ENCODE measurements at places on chromosomes 2 and 18.

DNA sequence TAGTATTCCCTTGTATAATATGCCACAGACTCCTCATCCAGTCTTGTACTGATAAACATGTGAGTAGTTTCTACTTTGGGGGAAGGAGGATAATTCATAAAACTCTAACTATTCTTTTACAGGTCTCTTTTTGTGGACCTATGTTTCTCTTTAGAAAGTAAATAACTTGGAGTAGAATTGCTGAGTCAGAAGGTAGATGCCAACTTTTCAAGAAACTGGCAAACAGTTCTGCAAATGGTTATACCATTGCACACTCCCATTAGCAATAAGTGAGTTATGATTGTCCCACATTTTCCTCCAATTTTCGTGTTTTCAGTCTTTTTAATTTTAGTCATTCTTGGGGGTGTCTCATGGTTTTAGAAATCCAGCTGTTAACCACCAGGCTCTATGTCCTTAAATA lies 477.2 kb upstream of the LRRTM4 start:
- no peak for DNase-seq

GRCh38 chr2:170247882-170248393 lies 70.0 kb downstream of the MYO3B start:
- no peak for DNase-seq

DNA sequence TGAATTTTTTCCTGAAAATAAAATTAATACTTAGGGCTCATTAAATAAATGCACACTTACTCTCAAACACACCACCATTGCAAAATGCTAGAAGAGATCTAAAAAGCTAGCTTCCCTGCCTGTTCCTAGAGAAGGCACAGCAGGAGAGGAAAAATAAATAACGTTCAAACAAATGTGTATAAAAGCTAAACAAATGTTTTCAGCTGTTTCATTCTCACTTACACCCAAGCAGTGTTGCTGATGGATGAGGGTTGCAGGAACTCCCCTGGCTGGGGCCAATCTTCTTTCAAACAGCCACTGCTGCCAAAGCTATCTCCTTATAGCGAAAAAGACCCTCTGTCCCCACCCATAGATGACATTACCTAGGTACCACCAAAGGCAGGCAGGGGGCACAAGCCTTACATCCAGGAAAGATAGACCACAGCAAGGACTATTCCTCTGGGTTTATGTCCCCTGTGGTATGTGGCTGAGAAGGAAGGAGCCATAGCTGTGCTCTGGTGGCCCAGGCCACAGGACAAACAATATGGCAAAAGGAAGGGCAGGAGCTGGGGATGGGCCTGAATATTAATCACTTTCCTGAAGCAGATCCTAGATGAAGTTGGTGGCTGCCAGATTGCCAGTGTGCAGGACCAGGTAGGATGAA lies 214.6 kb downstream of the TTC32 start:
- DNase-seq = no peak

GRCh38 chr2:60371681-60372080 lies 181.8 kb downstream of the BCL11A start:
- DNase-seq = no peak

- no peak for DNase-seq
Observed at GRCh38 chr2:10161961-10162441, 39.5 kb downstream of the RRM2 start.

GRCh38 chr2:147449323-147449991 lies 395.4 kb upstream of the ACVR2A start:
- DNase-seq = no peak

DNA sequence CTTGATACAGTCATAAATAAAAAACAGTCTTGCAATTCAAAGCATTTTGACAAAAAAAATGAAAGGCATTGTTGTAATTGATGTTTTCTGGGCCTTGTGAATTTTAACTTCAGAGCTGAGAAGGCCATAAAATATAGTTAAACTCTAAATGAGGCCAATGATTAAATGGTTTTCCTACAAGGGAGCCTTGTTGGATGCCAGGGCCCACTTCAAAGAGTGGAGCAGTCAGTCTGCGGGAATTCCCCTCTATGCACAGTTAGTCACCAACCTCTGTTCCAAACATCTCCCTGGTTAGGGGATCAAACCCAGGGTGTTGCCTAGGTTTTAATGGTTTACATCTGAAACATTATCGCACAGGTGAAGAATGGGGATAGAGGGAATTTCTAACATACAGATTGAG lies 143.4 kb downstream of the NCKAP5 start:
- DNase-seq = no peak

DNA sequence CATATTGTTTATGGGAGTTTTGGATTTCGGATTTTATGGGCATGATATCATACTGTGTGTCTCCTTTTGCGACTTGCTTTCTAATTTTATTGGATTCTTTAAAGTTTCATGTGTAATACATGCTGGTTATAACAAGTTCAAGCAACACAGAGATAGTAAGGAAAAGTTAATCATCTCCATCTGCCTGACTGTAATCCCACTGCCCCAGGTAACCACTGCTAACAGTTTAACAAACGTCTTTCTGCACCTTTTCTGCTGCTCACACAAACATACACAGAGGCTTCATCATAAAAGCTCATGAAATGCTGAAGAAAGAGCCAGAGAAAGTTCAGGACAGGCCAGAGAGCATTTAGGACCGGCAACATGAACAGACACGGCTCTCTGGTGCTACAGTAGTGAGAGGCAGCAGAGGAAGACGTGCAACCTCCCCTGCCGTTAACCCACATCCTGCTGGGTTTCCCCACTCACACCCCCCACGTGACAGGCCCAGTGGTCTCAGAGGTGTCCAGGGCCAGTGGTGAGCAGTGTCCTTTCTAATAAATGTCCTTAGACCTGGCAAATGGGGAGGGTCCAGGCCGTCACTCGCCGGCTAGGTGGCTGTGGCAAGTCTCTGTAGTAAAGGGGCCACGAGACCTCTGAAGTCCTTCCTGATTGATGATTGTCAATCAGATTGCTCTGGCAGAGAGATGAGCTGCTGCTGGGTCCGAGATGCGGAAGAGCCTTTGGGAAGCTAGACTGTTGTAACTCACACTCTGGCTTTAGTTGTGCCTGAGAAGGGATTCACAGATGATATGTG lies 43.0 kb upstream of the SLC1A4 start:
- DNase-seq = peak; percentile 87

DNA sequence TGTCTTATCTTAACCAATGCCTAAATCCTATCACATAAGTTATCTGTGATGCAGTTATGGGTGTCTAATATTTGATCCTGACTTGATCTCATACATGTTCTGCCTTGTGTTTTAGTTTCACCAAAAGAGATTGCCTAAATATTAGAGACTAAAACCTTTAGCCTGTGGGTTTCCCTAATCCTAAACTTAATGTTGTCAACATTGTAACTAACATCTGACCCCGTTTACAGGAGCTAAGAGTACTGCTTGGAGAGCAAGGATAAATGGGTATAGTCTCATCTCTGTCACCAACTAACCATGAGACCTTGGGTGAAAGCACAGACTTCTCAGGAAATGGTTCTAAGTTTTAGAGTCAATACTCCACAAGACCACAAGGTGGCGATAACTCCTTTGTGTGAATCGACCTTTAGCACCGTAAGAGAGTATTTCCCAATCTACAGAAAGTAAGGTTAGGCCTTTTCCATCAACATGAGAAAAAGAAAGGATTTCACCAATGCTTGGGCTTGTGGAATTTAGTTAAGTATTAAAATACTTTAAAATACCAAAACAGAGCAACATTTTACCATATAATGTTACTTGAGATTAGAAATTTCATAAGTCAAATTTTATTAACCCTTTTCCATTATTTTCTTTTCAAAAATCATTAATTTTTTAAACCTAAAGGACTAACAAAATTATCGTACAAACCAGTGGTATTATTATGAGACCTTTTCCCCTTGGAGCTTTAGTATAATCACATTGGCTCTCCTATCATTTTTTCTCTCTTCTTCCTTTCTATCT lies 60.5 kb downstream of the G6PC2 start:
- peak; percentile 54 for DNase-seq

GRCh38 chr2:234825616-234826015 lies 126.2 kb upstream of the SH3BP4 start:
- no peak for DNase-seq

DNA sequence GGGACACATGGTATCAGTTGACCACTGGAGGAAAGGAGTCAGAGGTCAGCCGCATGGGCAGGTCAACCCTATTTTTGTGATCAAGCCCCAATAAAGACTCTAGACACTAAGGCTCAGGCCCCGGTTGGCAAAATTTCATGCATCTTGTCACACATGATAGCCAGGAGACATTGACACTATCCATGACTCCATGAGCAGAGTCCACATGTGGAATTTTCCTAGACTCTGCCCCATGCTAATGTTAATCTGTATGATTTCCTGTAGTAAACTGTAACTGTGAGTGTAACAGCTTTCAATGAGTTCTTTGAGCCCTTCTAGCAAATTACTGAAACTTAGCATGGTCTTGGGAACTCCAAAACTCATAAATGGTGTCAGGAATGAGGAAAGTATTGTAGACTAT lies 192.3 kb downstream of the PDE11A start:
- DNase-seq = no peak

- peak; percentile 6 for DNase-seq
Observed at GRCh38 chr2:219171231-219171651, 1.4 kb upstream of the SLC23A3 start.

- DNase-seq = no peak
Observed at GRCh38 chr2:27369471-27370025, 590 bp downstream of the EIF2B4 start.

GRCh38 chr2:211611061-211611518 lies 927.5 kb downstream of the ERBB4 start:
- DNase-seq = no peak

GRCh38 chr2:174577967-174578589 lies 19.5 kb downstream of the WIPF1 start:
- DNase-seq = no peak

- peak; percentile 32 for DNase-seq
Observed at GRCh38 chr18:9095297-9096006, 7.0 kb upstream of the NDUFV2 start.

GRCh38 chr2:33784488-33784887 lies 185.4 kb upstream of the FAM98A start:
- DNase-seq = no peak

GRCh38 chr2:134120406-134120732 lies 133.5 kb upstream of the MGAT5 start:
- no peak for DNase-seq

GRCh38 chr2:25042321-25043240 lies 705 bp downstream of the EFR3B start:
- DNase-seq = no peak

DNA sequence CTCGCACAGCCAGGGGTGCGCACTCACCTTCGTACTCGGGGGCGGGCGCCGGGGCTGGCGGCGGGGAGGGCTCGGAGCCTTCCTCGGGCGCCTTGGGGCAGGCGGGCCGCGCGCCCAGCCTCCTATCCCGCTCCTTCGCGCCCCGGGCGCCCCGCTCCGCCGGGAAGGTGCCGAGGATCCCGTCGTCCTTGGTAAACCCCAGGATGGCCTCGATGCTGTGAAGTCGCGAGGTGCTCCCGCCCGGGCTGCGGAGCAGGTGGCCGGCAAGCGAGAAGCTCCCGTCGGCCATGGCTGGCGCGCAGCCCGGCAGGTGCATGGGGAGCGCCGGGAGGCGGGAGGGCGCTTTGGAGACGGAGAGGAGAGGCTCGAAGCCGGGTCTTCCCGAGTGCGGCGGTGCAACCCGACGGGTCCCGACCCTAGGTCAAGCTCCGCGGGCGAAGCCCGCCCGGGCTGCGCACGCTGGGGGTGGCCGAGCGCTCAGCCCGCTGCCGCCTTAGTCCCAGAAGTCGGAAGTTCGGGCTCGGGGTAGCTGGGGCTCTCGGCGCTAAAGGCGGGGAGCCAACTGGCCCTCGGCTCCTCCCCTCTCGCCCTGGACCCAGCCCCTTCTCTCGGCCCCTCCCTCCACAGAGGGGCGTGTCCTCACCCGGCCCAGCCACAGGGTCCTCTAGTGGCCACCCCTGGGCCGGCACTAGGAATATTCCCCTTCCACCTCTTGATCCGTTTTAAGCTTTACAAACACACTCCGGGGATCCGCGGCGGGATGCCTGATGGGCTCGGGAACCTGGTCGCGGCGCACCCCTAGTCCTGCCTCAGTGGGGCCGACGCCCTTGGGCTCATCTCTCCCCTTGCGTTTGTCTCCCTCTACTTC lies at the start of gene RAX:
TSS of gene RAX (minus strand) at position 564 of the 868 bp plus-strand sequence. CDS start at position 316, 248 bp downstream.
- no peak for DNase-seq

- no peak for DNase-seq
Observed at GRCh38 chr2:48018480-48018879, 112.2 kb upstream of the FBXO11 start.

DNA sequence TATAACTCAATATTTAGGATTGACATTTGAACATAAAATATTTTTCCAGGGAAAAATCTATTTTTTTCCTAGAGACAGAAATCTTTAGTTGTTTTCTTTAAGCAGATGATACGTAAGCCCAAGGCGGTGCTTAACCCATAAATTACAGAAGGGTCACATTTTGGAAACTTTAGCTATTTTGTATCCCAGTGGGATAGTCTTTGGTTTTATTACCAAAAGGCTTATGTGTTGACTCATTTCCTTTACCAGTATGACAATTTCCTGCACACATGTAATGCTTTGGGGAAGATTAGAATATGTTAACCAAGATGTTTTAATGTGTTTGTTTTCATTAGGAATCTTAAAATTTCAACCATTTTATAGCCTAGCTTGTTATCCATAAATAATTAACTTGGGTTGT lies 24.8 kb downstream of the DYNC1I2 start:
- DNase-seq = no peak

DNA sequence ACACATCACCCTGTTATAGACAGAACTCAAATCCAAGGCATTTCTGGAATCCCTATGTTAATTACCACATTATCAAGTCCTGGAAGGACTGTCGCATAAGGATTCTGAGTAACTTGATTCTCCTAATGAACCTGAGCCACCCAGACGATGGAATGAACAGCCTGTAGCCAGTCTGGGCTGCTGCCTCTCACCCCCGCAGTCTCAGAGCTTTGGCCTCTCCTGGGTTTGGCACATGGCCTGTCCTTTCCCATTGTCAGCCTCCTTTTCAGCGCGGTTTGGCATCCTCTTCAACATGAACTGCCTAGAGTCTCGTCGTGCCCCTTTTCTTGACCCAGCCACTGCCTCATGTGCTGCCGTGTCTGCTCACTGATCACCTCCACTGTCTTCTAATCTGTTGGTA lies 147.6 kb downstream of the SLC8A1 start:
- no peak for DNase-seq

- no peak for DNase-seq
Observed at GRCh38 chr18:22115573-22115972, 53.8 kb upstream of the GATA6 start.

DNA sequence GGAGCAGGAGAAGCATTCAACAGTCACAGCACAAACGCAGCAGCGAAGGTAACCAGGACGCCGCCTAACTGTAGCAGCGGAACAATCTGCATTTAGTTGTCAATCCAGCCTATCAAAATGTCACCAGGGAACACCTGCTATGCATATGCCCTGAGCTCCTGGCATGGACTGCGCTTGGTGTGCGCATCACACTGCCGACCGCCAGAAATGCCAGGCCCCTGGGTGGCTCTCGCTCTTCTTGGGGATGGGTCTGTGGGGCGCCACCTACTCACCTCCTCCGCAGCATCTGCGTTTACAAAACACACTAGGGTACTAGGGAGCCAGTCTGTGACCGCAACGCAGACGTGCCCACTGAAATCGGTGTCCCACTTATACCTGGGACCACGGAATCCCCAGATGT lies 31.7 kb downstream of the ZNF516 start:
- no peak for DNase-seq

- DNase-seq = no peak
Observed at GRCh38 chr18:61635901-61636528, 256.8 kb downstream of the RNF152 start.

GRCh38 chr2:7061921-7062320 lies 144.7 kb downstream of the RNF144A start:
- no peak for DNase-seq

All from GDM1 (cell line).